ENCODE measurements at places on chromosomes 6 and 20. TPM values are rescaled to one million over a fixed set of nuclear protein-coding genes. Genes with fewer than 3 reads are reported as not detected.

DNA sequence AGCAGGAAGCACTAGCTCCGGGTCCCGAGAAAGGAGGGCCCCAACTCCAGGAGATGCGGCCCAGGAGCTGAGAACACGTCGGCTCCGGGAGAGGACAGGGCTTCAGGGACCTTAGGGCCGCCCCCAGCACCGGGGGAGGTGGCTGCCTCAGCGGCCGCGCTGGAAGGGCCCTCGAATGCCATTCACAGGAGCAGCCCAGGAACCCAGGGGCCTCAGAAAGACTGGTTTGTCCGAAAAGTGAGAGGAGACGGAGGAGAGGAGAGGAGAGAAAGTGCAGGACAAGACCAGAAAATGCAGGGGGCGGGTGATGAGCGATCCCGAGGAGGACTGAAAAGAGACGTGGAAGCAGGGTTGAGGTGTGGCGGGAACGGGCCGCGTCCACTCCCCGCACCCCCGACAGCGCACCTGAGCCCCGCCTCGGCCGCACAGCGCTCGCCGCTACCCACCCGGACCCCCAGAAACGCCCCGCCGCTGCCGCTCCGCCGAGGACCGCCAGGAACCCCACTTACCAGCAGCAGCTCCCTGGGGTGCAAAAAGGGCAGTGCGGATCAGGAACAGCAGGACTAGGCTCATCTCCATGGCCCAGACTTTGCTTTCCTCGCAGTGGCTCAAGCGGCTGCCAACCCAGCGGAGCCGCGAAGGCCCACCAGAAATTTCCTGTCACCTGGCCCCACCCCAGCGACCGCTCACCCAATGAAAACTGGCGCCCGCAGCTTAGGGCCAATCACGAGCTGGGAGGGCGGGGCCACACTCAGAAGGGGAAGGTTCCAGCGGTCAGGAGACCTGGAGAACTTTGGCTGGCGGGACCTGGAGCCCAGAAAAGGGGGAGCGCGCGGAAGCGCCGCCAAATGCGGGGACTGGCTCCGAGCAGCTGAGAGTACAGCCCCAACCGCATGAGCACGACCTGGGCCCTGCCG, 25.4 kb downstream of the HLA-F start:
- DNase-seq, result peak; percentile 68

DNA sequence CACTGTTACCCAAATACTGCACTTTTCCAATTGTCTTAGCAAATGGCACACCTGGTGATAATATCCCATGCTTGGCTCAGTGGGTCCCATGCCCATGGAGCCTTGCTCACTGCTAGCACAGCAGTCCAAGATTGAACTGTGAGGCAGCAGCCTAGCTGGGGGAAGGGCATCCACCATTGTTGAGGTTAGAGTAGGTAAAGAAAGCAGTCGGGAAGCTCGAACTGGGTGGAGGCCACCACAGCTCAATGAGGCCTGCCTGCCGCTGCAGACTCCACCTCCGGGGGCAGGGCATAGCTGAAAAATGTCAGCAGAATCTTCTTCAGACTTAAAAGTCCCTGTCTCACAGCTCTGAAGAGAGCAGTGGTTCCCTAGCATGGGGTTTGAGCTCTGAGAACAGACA, 9.2 kb upstream of the CST2 start:
- no peak for DNase-seq

NR2E1 gene
- total RNA-seq, result not detected

CPNE1 gene
- total RNA-seq, result 92.2 TPM

PLAGL2 gene
- total RNA-seq, result 6.5 TPM
